Renal pelvis (tissue), 12 donors: ENCODE measurements at places on chromosomes 16 and 17. TPM values are rescaled to one million over a fixed set of nuclear protein-coding genes. Genes with fewer than 3 reads are reported as not detected.

DNA sequence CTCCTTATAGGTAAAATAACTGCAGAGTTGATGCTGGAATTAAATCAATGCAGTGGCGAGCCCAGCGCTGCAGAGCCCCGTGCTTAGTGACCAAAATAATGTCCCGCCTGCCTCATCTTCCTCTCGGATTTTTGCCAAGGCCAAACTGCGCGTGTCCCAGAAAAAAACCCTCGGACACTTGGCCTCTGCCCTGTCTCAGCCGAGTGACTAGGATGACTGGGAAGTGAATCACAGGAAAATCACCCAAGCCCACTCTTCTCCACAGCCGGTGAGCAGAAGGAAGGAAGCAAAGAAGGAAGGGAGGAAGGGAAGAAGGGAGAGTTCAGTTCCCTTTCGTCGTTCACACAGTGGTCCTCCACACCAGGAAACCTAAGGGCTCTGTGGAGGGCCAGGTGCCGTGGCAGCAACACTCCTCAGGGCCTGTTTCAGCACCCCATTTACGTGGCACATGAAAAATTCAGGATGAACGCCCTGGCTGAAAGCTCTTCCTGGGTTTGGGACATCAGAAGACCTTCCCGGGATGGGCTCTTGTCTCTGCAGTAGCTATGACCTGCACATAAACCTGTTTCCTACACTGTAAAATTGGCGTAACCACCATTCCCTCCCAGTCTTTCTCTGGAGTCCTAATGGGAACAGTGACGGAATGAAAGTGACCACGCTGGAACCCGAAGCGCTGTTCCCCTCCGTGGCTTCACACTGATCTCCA, 25.4 kb upstream of the HOXB13 start:
- DNase-seq, result no peak

Gene FCSK
- polyA plus RNA-seq, result 14.6 TPM

GRCh38 chr17:63483038-63483437, 6.2 kb downstream of the ACE start:
- DNase-seq, result no peak

Gene CTRB2
- 0.07 TPM for polyA plus RNA-seq

Gene CACNA1H
- 28.7 TPM for polyA plus RNA-seq

- DNase-seq, result no peak
These were observed 5.9 kb downstream of the ZNF205 start for GRCh38 chr16:3118204-3118790.

Gene SREBF1
- polyA plus RNA-seq, result 60.7 TPM

DNA sequence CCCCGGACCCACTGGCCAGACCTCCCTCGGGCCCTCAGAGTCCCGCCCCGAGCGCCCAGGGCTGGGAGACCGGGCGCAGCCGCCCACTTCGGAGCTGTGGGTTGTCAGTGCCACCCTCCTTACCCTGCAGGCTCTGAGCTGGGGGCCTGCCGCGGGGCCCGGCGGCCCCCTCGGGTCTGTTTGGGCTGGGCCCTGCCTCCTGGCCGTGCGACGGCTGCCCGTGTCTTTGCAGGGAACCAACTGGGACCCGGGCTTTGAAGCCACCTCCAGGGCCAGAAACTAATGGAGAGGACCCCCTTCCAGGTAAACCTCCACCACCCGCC, 443 bp downstream of the TEDC2 start:
- no peak for DNase-seq

Gene CRHR1
- 0.27 TPM for polyA plus RNA-seq

- peak; percentile 20 for DNase-seq
These were observed 38.6 kb downstream of the SYNRG start for GRCh38 chr17:37570527-37571093.

DNA sequence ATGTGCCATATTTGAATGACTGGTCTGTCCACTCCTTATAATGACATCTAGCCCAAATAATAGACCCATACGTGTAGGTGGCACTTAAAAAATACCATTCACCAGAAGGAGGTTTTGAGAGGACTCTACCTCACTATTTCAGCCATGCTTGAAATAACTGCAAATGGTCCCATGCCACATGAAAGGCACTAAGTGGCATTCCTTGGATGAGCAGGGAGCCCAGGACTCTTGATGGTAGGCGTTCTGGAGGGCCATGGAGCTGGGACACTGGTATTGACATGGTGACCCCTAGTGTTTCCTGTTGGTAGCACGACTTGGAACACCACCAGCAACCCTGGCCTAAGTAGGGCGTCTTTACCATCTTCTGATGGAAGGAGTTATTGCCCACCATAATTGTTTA, 148.7 kb upstream of the ZFHX3 start:
- DNase-seq, result no peak

Gene SDR42E2
- 0.23 TPM for polyA plus RNA-seq
